ENCODE measurements at places on chromosomes 16 and 17.

DNA sequence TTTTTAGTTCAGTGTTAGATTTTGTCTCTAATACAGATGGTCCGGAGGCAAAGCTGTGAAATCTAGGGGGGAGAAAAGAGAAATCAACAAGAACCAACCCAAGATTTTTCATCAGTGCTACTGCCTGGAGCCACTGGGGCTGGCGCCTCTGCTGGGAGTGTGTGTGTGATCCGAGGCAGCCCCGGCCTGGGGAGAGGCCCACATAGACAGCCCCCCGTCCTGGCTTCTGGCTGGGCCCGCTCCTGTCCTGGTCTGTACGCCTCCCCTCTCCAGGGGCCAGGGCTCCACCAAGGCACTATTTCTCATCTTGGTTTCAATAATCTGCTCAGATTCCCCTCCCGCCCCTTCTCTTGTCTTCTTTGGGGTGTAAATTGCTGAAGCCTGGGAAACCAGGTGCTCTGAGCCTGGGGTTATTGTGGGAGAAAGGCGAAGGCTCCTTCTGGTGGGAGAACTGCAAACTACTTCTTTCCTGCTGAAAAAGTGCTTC lies 7.8 kb downstream of the BAHCC1 start:
- DNase-seq = no peak

GRCh38 chr17:42584880-42585279 lies 7.4 kb upstream of the PSMC3IP start:
- no peak for DNase-seq

DNA sequence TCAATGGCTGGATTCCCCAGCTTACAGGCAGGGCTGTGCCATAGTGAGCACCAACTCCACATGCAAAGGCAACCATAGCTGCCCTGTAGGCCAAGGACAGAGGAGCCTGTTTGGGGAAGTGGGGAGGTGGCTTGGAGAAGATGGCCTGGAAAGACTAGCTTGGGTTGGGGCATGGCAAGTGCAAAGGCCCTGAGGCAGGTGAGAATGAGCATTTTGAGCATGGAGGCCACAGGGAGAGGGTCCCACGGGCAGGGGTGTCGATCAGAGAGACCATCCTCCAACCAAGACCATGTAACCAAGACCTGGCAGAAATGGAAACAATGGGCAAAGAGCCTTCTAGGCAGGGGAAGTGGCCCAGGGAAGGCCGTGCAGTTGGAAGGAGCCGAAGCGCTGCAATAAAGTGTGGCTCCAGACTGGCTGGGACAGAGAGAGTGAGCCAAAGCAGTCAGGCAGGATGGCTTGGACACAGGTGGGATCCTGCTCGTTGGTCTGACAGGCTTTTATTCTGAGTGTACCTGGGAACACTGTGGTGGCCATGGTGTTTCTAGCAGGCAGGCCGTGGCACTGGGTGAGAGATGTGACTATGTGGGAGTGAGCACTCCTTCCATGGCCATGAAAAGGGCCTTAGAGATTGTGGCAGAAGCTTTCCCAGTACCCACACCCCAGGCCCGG lies 24.8 kb upstream of the MPRIP start:
- DNase-seq = no peak

DNA sequence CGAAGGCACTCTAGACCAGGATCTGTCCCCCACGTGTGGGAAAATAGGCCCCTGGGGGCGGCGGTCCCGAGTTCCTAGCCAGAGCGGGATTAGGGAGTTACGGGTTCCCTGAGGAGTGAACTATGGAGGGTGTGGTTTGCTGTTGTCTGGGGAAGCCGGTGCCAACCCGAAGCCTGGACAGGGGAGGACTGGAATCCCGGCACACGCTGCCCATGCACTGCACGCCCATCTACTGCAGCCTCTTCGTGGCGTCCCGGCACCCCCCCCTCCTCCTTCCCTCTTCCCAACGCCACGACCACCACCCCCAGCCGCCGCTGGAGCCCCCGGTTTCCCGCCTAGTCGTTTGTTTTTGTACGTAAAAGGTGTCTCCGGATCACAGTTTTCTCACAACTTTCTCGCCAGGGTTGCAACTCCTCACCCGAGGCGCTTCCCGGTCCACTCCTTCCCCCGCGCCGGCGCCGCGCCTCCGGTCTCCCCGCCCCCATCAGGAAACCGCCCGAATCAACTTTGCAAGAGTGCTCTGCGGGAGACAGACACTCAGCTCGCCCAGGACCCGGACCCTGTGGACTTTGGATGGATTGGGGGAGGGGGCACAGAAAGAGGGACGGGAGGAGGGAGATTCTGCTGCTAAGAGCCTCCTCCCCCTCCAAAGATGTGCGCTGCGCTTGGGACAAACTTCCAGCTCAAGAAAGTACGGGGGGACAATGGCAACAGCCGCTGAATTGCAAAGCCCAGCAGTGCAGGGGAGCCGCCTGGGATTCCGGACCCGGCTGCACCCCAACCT lies 1.4 kb upstream of the LHX1 start:
- no peak for DNase-seq

GRCh38 chr16:10751291-10751697 lies 7.7 kb downstream of the NUBP1 start:
- DNase-seq = no peak

- DNase-seq = no peak
These were observed 2.9 kb downstream of the OR1F1 start for GRCh38 chr16:3190949-3191353.

DNA sequence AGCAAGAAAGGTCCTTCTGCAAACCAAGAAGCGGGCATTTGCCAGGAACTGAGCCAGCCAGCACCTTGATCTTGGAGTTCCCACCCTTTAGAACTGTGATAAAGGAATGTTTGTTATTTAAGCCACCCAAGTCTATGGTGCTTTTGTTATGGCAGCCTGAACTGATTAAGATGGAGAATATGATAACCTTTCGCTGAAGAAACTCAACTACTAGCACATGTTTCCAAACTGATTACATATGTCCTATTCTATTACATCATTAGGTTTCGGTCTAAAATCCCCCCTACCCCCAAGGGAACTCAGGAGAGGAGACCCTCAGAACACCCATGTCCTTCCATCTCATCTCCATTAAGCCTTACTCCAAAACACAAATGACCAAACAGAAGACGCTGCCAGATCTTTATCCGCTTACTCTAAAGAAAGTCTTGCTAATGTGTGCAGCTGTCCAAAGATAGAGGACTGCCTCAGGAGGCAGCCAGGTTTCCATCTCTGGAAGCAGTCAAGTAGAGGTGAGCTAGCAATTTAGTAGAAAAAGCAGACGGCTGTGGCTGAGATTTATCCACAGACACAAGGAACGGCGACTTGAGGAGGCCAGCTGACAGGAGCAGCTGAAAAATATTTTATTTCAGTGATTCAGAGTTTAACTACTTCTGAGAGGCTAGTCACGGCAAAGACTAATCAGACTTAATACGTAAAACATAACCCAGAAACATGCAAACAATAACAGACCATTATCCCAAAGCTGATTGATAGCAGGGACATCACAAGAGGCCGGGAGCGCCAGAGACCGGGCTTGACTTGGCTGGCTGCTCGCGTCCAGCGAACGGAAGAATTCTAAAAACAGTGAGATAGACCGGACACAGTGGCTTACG lies 611.4 kb upstream of the CDH5 start:
- DNase-seq = no peak

DNA sequence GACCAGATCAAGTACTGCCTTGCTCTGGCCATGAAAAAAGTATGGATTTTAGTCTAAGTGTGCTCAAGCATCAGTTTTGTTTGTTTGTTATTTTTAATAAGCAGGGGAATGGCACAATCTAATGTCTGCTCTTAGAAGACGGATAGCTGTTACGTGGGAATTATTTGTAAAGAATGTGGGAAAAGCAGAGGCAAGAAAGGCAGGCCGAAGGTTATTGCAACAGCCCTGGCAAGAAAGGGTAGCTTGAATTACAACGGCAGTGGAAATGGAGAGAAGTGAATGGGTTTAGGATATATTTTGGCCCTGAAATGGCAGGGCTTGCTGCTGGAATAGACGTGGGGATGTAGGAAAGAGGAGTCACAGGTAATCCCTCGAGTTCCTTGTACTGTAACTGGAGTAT lies 987 bp upstream of the HASPIN start:
- DNase-seq = no peak

- DNase-seq = no peak
These were observed 67.0 kb downstream of the N4BP1 start for GRCh38 chr16:48542966-48543365.

DNA sequence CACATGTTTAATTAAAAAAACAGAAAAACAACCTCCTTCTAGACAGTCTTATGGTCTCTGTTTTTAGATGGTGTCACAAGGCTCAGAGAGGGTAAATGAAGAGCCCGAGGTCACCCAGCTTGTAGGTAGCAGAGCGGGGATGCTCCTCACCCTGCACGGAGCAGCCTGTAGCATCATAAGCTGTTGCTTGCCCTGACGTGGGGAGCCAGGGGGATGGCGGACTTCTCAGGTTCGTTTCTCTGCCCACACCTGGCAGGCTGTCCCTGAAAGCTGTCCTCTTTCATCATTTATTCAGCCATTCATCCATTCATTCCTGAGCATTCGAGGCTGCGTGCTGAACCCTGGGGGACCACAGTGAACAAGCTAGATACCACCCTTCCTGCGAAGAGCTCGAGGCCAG lies 75.7 kb upstream of the KSR1 start:
- no peak for DNase-seq

DNA sequence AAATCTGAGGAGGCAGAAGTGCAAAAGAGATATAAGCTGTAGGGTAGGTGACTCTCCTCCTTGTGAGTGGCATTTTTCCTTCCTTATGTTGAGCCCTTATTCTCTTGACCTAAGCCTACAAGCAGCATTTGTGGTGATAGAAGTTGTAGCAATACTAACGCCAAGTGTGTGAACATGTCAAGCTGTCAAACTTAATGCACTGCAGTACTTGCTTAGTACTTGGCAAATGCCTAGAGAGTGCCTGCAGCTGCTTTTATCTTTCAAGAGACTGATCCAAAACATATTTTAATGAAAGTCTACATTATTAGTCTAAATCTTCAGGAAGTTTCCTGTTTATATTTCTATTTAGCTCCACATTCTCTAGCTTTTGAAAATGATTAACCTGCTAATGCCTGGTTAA lies 83.2 kb downstream of the CNTNAP4 start:
- DNase-seq = no peak

DNA sequence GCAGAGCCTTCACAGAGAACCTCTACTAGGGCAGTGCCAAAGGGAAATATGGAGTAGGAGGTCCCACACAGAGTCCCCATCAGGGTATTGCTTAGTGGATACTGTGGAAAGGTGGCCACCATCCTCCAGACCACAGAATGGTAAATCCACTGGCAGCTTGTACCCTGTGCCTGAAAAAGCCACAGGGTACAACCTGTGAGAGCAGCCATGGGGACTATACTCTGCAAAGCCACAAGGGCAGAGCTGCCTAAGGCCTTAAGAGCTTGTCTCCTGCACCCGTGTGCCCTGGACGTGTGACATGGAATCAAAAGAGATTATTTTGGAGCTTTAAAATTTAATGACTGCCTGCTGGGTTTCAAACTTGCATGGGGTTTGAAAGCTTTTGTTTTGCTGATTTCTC lies 118.0 kb upstream of the SEC14L1 start:
- no peak for DNase-seq

- no peak for DNase-seq
These were observed 29.7 kb downstream of the LRRC75A start for GRCh38 chr17:16462070-16462864.

DNA sequence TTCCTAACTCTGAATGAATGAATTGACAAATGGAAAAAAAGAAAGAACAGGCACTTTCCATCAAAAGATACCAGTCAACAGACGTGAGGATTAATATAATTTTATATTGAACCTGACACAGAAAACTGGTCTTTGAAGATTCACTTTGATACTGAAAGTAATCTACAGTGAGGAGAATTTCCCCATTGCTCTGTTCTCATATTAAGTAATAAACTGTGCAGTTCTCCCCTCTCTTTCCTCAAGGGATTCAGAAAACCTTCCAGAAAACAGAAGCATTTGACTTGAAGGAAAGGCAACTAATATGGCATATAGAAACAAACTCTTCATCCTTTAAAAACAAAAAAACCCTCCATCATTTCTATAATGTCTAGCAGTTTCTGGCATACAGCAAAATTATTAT lies 2.2 kb downstream of the TEX2 start:
- no peak for DNase-seq

DNA sequence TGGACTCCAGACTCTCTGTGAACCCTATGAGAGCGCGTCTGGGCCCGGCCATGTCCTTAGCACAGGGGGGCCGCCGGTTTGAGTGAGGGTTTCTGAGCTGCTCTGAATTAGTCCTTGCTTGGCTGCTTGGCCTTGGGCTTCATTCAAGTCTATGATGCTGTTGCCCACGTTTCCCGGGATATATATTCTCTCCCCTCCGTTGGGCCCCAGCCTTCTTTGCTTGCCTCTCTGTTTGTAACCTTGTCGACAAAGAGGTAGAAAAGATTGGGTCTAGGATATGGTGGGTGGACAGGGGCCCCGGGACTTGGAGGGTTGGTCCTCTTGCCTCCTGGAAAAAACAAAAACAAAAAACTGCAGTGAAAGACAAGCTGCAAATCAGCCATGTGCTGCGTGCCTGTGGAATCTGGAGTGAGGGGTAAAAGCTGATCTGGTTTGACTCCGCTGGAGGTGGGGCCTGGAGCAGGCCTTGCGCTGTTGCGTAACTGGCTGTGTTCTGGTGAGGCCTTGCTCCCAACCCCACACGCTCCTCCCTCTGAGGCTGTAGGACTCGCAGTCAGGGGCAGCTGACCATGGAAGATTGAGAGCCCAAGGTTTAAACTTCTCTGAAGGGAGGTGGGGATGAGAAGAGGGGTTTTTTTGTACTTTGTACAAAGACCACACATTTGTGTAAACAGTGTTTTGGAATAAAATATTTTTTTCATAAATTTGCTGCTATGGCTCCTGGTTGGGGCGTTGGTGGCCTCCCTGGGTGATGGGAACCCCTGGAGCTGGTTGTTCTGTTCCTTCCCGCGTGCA lies 23.1 kb downstream of the STAT5A start:
- no peak for DNase-seq

GRCh38 chr17:62681061-62681938 lies 53.8 kb downstream of the MRC2 start:
- no peak for DNase-seq

DNA sequence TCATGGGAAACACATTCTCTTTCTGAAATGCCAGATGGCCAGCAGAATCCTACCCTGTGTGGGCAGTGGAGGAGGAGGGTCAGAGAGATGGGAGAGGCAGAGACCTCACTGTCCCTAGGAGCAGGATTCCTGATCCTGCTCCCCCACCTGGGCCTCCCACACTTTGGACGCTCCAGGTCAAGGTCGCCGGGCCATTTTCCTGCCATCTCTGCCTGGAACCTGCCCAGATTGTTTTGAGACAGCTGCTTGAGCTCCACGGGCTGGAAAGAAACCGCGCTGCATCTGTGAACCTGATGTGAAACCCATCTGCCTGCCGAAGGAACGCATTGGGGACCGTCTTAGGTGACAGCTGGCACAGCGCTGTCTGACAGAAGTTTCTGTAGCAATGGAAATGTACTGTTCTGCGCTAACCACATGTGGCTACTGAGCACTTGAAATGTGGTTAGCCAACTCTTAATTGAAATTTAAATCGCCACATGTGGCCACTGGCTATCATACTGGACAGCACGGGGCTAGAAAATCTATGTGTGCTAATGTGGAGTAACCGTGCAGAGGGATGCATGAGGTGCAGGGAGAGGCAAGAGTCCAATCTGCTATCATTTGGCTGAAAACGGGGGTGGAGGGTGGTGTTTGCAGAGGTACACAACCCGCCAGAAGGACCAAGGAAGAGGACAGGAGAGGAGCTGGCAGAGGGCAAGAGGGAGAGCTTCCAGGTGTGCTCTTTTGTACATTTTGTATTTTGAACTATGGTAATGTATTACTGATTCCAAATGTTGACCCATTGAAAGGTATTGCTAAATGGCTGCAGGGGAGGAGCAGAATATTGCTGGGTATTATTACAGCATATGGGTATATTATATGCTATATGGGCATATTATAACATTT lies 15.4 kb upstream of the NUBP1 start:
- no peak for DNase-seq

- peak; percentile 99 for DNase-seq
These were observed 4.4 kb downstream of the FMNL1 start for GRCh38 chr17:45225964-45226530.

All from activated CD8-positive, alpha-beta memory T cell treated with anti-CD3 and anti-CD28 coated beads, Interleukin-2, amount 10 ng/mL, durations not matched to agents 7 days and 5 days (primary cell).